Effector memory CD4-positive, alpha-beta T cell (primary cell): ENCODE measurements at places on chromosomes 5 and 9.

DNA sequence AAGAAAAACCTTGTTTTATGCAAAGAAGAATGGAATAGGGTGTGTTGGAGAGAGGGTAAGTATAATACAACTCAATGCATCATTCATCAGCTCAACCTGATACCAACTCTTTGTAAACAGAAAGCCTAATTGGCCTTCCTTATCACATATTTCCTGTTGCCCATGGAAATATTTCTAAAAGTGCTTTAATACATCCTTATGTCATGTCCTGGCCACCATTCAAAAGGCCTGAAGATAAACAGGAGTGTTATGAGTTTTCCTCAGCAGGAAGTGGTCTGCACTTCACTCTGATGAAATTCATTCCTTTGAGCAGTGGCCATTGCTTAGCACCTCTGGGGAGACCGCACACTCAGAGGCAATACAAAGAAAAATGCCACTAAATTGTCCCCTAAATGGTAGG is 511.2 kb downstream of the SEMA5A start:
- DNase-seq: no peak

GRCh38 chr9:85944672-85945071 is 3.7 kb downstream of the NAA35 start:
- DNase-seq: no peak

- no peak for DNase-seq
Measured at GRCh38 chr5:154193283-154193682, 2.8 kb downstream of the GALNT10 start.

- no peak for DNase-seq
Measured at GRCh38 chr9:91465420-91465819, 41.8 kb upstream of the NFIL3 start.

DNA sequence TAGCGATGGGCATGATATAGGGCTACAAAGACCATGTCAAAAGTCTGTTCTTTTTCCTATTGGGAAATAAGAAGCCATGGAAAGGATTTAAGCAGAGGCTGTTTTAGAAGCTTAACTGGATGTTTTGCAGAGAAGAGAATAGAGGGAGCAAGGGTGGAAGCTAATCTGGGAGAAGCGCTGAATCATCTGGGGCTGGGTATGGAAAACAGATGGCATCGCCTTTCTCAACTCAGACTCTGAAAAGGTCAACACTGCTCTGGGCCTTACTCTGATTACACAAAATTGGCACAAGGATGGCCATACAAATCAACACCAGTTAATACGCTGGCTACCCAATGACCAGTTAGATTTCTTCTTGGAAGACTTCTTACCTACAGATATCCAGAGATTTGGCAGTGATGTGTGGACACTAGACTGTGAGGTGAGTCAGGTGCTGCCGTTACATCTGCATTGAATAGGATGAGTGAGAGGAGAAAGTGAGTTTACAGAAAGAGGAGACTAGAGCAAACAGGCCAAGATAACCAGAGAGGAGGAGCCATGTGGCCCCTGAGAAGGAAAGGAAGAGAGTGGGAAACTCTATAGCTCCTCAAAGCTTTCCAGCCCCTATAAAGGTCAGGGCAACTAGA is 6.2 kb upstream of the TCERG1 start:
- no peak for DNase-seq

DNA sequence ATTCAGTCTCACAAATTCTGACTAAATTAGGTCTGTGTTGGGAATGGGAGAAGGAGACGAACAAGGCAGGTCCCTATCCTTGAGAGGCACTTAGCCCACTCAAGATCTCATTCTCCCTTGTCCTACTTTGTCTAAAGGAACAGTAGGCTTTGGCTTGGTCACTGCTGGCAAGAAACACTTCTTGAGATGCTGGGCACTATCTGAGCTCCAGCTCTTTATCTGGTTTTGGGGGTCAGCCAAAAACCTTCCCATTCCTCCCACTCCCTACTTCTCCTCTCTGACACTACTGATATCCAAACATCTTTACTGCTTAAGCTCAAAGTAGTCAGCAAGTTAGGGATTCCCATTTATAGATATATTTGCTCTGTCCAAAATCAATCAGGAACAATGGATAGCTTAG is 155.2 kb downstream of the MAPKAP1 start:
- no peak for DNase-seq

DNA sequence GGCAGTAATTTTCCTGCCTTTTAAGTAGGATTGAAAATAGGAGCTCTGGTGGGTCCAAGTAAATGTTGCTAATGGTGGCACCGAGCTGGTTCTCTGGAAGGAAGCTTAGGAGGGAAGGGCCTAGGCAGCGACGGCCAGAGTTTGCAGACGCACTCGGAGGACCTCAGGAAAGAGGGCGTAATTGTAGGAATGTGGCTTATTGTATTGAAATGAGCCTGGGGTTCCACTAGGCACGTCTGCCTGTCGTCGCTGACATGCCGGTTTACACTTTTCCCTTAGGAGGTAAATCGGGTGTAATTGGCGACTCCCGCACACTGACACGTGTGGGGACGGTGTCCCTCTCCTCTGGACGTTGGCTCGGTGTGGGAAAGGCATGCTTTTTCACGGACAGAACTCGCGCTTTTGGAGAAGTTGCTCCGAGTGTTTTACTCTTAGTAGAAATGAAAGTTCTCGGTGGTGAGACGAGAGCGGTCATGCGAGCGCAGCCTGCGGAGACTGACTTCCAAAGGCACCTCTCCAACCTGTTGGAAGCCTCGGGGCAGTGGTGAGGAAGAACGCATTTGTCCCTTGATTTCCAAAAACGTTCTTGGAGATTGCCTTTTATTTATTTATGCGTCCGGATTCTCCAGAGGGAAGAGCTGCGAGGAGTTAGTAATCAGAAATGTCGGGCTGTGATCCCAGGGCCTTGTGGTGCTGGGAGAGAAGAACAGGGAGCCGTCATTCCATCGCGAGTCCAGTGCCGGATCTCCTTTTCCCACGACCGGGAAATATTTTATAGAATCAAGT is 1.3 kb downstream of the NR4A3 start:
- DNase-seq: no peak

DNA sequence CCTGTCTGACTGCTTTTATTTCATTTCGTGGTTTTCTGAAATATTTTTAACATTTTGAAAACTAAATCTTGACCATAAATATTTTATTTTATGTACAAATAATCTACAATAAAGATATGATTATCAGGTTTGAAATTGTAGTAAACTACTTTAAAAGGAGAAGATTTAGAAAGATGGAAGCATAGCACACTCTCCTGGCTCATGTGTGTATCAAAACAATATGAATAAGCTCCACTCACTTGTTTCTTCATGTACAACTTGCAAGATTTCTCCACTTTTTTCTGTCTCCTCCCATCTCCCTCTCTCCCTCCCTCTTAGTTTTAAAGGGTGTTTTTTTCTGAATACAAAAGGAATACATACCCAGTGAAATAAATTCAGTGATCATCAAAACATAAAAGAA is 15.4 kb upstream of the VPS13A start:
- no peak for DNase-seq

- DNase-seq: no peak
Measured at GRCh38 chr9:124558777-124559470, 51.7 kb upstream of the NR5A1 start.
